Gastroesophageal sphincter (tissue), 4 donors: ENCODE measurements at places on chromosomes 2 and 18. TPM values are rescaled to one million over a fixed set of nuclear protein-coding genes. Genes with fewer than 3 reads are reported as not detected.

GRCh38 chr2:58594762-58595161 is 353.6 kb upstream of the FANCL start:
- no peaks in the 10 kb centered on the region for H3K36me3 ChIP-seq
- H3K27ac ChIP-seq = no peak overlapping the region
- H3K4me1 ChIP-seq = no peaks in the 10 kb centered on the region
- H3K4me3 ChIP-seq = no peak overlapping the region
- H3K27me3 ChIP-seq = no peaks in the 10 kb centered on the region

DNA sequence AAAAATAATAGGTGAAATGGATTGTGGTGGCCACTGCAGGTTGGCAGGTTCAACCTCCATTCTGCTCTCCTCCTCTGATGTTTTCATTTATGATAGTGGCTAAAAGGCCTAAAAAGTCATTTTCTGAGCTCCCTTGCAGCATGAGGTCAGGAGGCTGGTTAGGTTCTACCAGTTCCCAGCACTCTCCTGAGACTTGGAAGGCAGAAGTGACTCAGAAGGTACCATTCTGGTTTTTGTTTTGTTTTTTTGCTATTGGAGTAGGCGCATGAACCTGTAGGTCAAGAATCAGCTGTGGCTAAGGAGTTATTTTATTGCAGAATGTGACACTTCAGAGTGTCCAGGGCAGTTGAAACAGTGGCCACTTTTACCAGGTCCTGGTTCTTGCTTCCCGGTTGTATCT is 181.9 kb downstream of the CCDC102B start:
- H3K27me3 ChIP-seq = no peaks in the 10 kb centered on the region
- no peak for ATAC-seq
- no peaks in the 10 kb centered on the region for H3K4me1 ChIP-seq
- H3K36me3 ChIP-seq = no peaks in the 10 kb centered on the region

DNA sequence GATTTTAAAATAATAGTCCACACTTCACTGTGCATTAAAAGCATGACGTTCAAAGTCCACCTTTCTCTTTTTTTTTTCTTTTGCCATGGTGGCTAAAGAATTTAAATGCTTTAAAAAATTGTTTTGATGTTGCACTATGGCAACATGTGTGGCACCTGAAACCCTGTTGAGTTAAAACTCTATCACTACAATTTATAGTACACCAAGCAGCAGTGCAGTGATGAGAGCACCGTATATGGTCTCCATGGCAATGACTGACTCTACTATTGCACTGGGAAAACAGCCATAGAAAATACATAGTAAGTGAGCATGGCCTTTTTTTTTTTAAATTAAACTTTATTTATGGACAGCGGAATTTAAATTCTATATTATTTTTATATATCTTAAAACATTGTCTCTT is 298.8 kb downstream of the FIGN start:
- H3K27ac ChIP-seq = no peak overlapping the region
- no peaks in the 10 kb centered on the region for H3K36me3 ChIP-seq
- no peaks in the 10 kb centered on the region for H3K27me3 ChIP-seq
- no peak overlapping the region for H3K4me3 ChIP-seq

The GDF7 gene
- 18.1 TPM for total RNA-seq

The MOGAT1 gene
- not detected for total RNA-seq

DNA sequence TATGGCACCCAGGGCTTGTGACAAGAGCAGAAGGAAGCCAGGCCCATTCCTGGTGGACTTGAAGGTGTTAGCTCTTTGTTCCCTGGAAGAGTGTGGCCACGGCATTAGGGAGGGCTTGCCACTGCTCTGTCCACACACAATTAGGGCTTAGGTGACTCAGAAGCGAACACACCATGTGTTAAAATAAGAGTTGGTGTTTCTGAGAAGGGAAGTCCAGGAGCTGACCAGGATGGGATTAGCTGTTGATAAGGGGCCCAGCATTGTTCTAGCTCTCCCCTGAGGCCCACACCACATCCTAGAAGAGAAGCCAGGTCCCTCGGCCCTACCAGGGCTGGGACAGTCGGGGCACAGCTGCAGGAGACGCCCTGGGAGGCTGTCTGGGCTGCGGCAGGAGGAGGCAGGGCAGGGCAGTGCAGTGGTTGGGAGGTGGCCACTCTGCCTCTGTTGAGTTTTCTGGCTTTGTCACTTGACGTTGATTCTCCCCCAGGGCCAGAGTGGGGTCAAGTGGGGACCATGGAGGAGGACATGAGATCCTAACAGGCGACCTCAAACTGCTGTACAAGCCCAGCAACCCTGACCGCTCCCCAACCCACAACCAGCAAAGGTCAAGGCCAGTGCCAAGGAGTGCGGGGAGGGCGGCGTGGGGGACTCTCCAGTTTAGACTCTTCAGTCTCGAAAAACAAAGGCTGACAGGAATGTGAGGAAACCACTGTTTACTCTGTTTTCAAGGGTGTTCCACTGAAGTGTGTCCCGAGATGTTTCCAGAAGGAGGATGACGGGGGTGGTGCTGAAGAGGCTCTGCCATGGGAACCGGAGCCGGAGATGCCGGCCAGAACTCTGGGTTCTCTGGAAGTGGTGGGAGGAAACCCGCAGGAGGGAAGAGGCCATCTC is 16.8 kb downstream of the GNLY start:
- no peaks in the 10 kb centered on the region for H3K27me3 ChIP-seq
- no peak overlapping the region for H3K4me3 ChIP-seq
- H3K4me1 ChIP-seq = peaks cover 4% of the 10 kb centered on the region
- H3K27ac ChIP-seq = peak overlapping the region; percentile 75

DNA sequence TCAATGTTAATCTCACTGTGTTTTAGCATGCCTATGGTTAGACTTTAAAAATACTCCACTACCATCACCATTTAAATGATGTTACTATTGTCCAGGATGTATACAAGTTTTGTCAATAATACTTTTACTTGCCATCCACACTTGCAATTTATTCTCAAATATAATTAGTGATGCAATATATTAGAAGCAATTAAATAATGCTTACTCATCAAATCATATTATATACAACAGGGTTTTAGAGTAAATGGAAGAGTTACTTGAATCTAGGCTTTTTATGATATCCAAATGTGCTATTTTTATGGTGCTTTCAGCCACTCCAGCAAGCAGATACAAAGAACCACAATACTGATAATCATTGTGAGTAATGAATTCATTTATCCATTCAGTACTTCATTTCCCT is 461.1 kb downstream of the TMEM182 start:
- H3K4me3 ChIP-seq = no peak overlapping the region
- no peak for ATAC-seq
- H3K27me3 ChIP-seq = no peaks in the 10 kb centered on the region
- no peaks in the 10 kb centered on the region for H3K4me1 ChIP-seq
